ENCODE measurements at places on chromosomes 12 and 14. TPM values are rescaled to one million over a fixed set of nuclear protein-coding genes. Genes with fewer than 3 reads are reported as not detected.

The TSPAN8 gene
- 0.67 TPM for total RNA-seq

The MTRFR gene
- total RNA-seq: 16.6 TPM

The MYH7 gene
- total RNA-seq: not detected

The CCDC196 gene
- total RNA-seq: not detected

The BDKRB2 gene
- 3.2 TPM for total RNA-seq

The TCL1B gene
- not detected for total RNA-seq

The MYF5 gene
- not detected for total RNA-seq

The FANCM gene
- 6.8 TPM for total RNA-seq

The INSM2 gene
- 0.08 TPM for total RNA-seq

The CCND2 gene
- not detected for total RNA-seq

The B4GALNT3 gene
- 1.0 TPM for total RNA-seq

The MUCL1 gene
- not detected for total RNA-seq

The LMNTD1 gene
- not detected for total RNA-seq

The SLC2A14 gene
- total RNA-seq: not detected

The VCPKMT gene
- total RNA-seq: 6.3 TPM

The HNF1A gene
- 3.7 TPM for total RNA-seq

The ADCY4 gene
- not detected for total RNA-seq

The RIMBP2 gene
- total RNA-seq: not detected

The DNAAF2 gene
- 12.9 TPM for total RNA-seq

The TAS2R20 gene
- 0.07 TPM for total RNA-seq

The KRT78 gene
- total RNA-seq: not detected

The OR4E2 gene
- total RNA-seq: not detected

The ANKS1B gene
- total RNA-seq: 0.73 TPM

The COPZ1 gene
- total RNA-seq: 222 TPM

Data from A549 treated with RU486 at 1 μM for 4 hours (cell line).